HEK293T (cell line): ENCODE measurements at places on chromosomes 2 and 18.

GRCh38 chr2:217902379-217903141 lies 100.2 kb downstream of the TNS1 start:
- no peak for DNase-seq

DNA sequence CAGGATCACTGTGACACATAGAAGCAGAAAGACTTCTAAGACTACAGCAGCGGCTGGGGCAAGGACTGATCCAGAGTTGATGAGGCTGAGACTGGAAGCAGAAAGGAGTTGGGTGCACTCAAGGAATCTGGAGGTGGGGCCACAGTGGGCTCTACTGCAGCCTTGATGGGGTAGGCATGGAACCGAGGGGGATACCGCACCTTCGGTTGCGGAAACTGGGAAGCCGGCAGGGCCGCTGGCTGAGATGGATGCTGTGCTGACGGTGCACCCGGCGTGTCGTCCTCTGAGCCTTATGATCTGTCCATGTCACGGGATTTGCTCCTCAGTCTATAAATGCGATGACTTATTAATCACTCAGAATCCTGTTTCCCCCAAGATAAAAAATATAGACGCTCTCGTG lies 473.5 kb upstream of the MYT1L start:
- no peak for DNase-seq

- no peak for DNase-seq
Observed at GRCh38 chr2:174752403-174753037, 11.8 kb downstream of the CHRNA1 start.

GRCh38 chr2:161556440-161556839 lies 67.8 kb upstream of the SLC4A10 start:
- no peak for DNase-seq

- DNase-seq, result no peak
Observed at GRCh38 chr2:233811732-233812131, 33.6 kb downstream of the MROH2A start.

DNA sequence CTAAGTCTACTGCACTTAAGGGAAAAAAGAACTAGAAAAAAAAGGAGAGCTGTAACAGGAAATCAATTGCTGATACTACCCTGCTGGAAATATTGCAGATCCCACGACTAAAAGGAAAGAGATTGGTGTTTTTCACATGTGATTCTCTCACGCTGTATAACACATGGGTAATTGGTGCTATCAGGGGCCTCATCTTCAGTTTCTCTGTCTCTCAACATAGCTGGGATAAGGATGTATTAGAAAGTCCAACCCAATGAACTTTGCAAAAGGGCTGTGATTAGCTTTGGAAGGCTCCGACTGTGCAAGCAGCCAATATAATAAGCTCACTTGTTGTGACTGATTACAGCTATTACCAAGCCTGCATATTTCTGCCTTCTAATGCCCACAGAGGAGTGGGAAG lies 133.4 kb downstream of the NRP2 start:
- DNase-seq, result no peak

DNA sequence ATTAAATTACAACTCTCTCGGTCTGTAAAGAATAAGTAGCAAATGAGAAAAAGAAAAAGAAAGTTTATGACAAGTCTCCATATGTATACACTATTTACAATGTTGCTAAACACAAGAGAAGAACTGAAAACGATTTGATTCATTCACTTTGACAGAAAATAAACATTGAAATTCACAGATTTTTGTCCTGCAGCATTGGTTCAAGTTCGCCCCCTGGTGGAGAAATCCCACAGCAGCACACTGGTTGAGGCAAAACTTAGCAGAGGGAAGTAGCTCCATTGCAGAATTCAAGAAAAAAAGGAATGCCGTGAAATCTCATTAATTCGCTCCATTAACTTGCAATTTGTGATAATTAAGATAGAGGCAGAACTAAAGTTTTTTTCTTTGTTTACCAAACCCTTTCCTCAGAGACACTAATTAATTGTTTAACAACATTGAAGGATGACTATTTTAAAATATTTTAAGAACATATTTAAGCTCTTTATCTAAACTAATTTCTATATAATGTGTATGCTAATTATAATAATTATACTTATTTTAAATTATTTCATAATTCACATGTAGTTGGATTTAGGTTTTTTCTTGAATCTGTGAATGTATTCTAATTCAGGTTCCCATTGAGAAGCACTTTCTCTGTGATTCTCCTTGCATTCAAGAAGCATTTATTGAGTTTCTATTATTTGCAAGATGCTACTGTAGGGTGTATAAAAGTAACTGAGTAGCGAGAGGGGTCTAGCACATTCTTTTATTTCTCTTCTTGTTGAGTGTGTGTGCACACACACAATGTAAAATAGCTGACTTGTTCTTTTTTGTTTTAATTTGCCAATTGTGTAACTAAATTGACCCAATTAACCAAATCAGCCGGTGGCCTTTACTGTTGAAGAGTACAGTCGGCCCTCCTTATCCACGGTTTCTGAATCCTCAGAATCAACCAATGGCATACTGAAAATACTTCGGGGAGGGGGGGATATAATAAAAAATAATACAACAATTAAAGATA lies 74.1 kb downstream of the COL4A3 start:
- DNase-seq, result peak; percentile 57

GRCh38 chr2:36360834-36361233 lies 5.3 kb downstream of the CRIM1 start:
- no peak for DNase-seq

GRCh38 chr2:223669453-223670225 lies 67.5 kb upstream of the SCG2 start:
- DNase-seq, result no peak

GRCh38 chr2:40975151-40975550 lies 523.3 kb upstream of the SLC8A1 start:
- no peak for DNase-seq

DNA sequence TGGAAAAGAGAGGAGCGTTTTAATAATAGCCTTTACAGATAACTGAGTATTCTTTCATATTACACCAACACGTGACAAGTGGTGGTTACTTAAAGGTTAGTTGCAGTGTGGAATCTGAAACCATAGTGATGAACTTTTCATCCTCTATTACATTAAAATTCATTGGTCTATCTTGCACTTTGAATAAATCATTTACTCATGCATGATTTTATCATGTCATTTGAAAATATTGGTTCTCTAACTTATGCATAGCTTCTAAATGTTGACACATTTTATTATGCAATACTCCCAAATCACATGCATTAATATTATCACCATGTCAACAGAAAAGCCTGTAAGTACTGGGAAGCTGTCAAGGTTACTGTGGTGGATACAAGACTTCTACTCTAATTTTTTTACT lies 1432.2 kb downstream of the LRP1B start:
- DNase-seq, result no peak

DNA sequence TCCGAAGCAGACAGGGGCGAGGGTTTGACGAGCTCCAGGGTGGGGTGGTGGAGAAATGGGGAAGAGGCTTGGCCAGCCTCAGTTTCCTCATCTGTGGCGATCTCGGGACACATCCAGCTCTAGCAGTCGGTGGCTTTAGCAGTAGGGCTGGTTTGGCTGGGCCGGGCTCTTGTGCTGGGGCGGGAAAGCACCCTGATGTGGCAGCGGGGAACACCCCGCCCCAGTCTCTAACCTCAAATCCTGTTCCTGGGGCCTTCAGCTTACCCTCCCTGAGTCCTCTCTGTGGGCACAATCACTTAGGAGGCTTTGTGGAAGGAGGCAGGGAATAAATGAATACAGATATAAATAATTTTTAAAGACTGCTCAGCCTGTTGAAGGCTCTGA lies 26.5 kb upstream of the MCFD2 start:
- peak; percentile 17 for DNase-seq
